ENCODE measurements at places on chromosomes 4 and X.

DNA sequence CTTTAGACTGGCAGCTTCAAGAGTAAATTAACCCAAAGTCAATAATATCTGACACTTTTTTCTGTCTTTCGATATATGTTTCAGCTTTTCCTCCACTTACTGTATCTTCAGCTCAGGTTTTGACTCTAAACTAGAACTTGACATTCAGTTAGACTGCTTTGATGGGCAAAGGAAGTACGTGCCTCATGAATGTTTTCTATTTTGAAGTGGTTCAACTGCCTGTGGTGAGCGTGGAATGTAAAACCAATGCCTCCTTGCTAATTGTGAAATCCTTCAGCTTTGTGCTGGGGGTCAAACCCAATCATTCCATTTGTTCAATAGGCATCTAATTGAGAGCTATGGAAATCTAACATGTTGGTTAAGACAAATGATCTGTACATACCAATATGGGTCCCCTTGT, 857.0 kb upstream of the HTR2C start:
- no peak for DNase-seq

- DNase-seq = no peak
Observed at GRCh38 chrX:70754169-70754848, 154.2 kb downstream of the TEX11 start.

- DNase-seq = no peak
Observed at GRCh38 chrX:122134291-122134690, 1049.8 kb upstream of the GRIA3 start.

DNA sequence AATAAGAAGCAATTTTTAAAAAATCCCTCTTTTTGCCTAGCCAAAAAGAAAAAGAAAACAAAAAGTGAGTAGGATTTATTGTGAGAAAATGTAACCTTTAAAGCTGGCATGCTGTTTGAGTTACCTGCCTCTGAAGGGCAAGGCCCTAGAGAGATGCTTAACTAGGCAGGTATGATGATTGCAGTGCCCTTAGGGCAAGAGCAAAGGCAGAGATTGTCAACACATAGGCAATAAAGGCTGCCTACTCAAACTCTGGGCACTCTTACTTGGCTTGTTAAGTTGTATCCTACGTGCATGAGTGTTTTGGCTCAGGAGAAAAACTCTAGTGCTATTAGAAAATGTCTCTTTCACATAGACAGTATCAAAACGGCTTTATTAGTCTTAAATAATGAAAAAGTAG, 306.0 kb downstream of the RPA4 start:
- DNase-seq = no peak

Data from ELR (cell line).